Placental pericyte (primary cell): ENCODE measurements at places on chromosomes 16 and 17. TPM values are rescaled to one million over a fixed set of nuclear protein-coding genes. Genes with fewer than 3 reads are reported as not detected.

Gene TBC1D28
- not detected in 2 replicates for total RNA-seq

Gene RGS11
- 1.0 and 2.4 TPM in 2 replicates for total RNA-seq

Gene CCT6B
- 1.1 and 5.0 TPM in 2 replicates for total RNA-seq

Gene TMC7
- 0.22 and 0.43 TPM in 2 replicates for total RNA-seq

Gene C1QL1
- 0.29 TPM in 1 of 2 replicates, not detected in the other for total RNA-seq

Gene CLDN6
- total RNA-seq = 0.14 and 0.22 TPM in 2 replicates

Gene TCAP
- 0.44 TPM in 1 of 2 replicates, not detected in the other for total RNA-seq

Gene NCOR1
- 125 and 179 TPM in 2 replicates for total RNA-seq

Gene SOX9
- 2.8 and 33.6 TPM in 2 replicates for total RNA-seq

Gene MYH8
- not detected in 2 replicates for total RNA-seq

Gene SRP68
- 36.9 and 48.4 TPM in 2 replicates for total RNA-seq

Gene HOXB5
- under 0.01 TPM in 1 of 2 replicates, not detected in the other for total RNA-seq

Gene TMEM114
- not detected in 2 replicates for total RNA-seq

Gene SPATA32
- not detected in 2 replicates for total RNA-seq

Gene TBC1D26
- total RNA-seq = not detected in 2 replicates

Gene PYY
- not detected in 2 replicates for total RNA-seq

Gene TBKBP1
- 9.3 and 12.9 TPM in 2 replicates for total RNA-seq

Gene NPIPB9
- total RNA-seq = 1.8 and 3.7 TPM in 2 replicates

Gene CD300H
- total RNA-seq = not detected in 2 replicates
